NT2/D1 (cell line): ENCODE measurements at places on chromosomes 6 and 20.

DNA sequence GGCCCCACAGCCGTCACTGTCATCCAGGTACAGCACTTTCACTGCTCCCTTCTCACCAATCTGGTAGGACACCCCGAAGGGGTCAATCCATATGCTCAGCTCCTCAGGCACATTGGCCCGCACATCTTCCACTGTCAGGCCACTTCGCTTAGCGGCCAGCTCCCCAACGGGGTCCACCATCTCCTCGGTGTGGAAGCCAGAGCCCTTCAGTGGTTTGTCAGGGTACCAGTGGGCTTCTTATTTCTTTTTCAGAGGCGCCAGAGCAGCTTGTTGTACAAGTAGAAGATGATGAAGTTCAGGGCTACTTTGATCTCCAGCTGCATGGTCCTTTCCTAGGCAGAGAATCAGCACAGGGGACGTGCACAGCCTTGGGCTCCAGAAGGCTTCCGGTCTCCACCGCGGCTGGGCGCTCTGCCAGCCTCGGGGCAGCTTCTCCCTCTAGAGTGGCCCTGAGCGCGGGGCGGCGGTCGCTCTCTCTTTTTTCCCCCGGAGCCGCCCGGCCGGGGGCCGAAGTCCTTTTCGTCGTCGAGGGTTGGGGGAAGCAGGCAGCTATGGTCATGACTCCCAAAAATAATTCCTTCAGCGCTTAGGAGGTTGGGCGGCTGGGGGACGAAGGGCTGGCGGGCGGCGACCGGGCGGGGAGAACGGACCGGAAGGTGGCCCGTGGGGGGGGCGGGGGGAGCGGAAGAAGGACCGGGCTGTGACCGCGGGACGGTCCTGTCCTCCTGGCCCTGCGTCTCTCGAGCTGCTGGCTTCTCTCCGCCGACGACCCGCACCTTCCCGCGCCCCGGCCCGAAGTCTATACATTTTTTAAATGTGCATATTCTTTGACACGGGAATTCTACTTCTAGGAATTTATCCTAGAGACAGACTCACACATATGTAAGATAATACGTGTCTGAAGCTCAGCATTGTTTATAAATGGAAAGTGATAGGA, 6.5 kb upstream of the ZSCAN9 start:
- no peak for DNase-seq

DNA sequence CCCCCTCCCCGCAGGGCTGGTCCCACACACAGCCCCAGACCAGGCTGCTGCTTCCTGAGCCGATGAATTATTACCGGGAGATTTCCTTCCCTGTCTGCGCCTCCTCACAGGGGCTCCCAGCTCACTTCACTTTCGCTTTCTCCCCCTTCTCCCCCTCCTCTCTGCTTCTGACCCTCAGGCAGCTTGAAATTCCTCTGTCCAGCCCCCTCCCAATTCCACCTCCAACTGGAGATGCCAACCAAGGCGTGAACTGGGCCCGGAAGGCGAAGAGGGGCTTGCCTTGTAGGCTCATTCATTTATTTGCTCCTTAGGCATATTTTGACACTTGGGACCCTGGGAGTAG, 1.7 kb upstream of the TCF15 start:
- DNase-seq = no peak

DNA sequence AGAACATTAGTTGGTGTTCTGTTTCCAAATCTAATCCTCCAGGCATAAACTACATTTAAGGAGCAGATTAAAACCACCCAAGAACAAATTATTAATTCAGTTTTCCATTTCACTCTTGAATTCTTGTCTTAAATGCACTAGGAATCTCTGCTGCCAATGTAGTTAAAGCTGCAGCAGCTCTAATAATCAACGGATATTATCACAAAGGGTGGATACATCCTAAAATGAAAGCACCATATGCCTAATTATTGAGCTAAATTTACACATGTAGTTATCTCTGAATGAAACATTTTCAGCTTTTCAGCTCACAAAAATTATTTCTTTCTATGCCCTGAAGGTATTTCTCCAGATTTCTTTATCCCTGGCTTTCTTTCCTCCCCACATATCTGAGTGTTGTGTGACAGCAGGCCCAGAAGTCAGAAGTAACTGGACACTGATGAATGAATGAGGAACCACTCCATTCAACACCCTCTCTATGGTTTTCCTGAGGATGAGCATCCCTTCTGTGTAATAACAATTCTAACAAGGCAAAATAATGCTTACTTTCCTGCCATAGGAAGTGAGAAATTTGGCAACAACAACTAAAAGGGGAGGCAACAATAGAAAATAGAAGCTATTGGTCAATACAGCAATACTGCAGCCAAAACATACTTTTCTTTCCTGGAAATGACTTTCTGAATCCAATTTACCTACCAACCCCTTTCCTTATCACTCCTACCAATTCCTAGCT, 14.9 kb downstream of the MAN1A1 start:
- DNase-seq = no peak

DNA sequence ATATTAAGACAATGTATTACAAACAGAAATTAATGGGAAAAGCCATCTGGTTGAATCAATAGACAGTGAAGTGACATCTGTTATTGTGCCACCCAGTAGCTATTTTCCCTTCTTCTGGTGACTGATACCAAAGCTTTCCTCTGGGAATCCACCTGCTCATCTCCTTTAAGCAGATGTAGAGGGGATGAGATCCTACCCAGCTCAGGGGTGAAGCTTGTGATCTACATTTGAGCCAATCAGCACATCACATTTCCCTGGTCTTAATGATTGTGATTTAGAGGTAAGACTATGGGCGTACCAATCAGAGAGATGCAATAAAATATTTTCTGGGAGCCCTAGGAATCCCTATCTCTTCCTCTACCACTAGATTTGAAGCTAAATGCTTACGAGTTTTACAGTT, 782.9 kb downstream of the PTPRT start:
- no peak for DNase-seq

DNA sequence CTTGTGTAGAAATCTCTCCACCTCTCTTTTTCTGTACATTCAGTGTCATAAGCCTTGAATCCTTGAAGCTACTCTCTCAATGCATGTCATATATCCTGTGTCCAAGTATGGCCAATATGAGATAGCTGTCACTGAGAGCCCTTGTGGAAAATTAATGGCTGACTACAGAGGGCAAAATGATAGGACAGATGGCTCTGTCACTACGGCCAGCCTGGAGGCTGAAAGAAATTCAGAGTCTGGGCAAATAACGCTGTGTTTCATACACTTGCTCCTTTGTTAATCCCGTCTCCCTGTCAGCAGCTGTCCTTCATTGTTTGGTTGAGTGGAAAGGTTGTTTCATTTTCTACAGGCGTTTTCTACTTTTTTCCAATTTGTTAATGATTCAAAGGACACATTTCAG, 70.4 kb upstream of the VGLL2 start:
- no peak for DNase-seq

DNA sequence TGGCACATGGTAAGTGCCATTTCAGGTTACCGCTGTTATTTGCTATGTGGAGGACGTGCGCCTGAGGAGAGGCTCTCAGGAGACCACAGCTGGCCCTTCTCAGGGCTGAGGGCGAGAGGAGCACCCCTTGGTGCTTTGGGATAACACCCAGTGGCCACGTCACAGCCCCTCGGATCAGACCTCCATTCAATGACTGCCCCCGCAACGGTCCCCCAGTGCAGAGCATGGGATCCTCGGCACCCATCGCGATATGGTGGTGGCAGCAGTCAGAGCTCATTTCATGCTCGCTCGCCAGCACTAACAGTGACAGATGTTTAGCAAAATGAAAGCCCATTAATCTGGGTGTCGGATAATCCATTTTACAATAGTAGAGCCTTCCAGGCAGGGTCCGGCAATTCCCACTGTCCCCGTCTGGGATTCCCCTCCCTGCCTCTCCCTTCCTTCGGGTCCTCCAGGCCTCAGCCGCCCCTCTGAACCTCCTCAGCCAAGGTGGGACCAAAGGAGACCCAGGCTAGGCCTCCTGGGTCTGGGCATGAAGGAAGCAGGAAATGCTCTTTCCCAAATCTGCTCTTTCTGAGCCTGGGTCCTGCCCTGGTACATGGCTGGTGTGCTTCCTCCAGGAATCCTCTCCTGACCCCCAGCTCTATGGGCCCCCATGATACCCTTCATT, 117.1 kb downstream of the GRM4 start:
- DNase-seq = no peak

- DNase-seq = no peak
Observed at GRCh38 chr6:152167641-152168603, 360.4 kb downstream of the ESR1 start.

- DNase-seq = no peak
Observed at GRCh38 chr6:155687645-155688044, 232.0 kb upstream of the NOX3 start.

GRCh38 chr6:167678102-167679101, 148.3 kb upstream of the AFDN start:
- no peak for DNase-seq

DNA sequence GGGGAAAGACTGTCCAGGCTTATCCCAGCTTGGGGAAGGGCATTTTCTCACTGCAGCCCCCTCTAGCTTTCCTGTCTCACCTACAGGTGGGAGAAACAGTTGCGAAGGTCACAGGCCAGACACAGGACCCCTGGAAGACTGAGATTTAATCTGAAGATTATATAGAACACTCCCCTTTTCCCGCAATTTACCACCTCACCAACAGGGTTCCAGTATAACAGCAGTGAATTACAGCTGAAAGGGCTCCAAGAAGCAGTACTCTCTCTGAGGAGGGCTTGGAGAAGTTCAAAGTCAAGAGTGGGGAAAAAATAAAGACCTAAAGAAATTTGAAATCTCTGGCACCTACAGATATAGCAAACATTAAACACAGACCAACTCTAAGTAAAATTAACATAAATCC, 111.9 kb downstream of the ANKRD60 start:
- DNase-seq = no peak

DNA sequence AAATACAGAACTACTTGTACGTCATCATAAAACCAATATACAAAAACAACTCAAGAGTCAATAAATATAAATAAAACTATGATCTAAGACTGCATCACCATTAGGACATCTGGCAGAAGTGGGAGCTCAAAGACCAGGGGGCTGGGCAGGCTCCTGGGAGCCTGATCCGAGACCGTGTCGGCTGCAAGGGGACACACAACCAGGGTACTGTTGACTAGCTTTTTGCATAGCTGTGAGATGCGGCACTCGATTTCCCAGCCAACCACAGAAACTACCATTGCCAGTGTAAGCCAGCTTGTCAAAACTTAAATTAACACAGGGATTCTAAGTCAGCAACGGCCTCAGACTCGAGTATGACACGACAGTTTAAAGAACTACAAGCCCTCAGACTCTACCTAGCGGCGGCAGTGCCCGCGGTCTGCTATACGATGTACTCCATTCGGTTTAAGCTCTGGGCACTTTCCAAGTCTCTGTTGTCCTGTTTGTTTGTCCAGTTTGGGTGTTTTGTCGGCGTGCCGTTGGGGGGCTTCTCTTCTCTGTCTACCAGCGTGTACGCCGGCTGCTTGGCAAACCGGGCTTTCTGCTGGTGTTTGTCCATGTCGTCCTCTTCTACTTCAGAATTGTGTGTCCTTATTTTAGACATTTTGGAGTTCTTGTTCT, 34.6 kb downstream of the JAG1 start:
- DNase-seq = no peak

GRCh38 chr6:144013486-144013909, 5.4 kb upstream of the PLAGL1 start:
- DNase-seq = peak; percentile 54

DNA sequence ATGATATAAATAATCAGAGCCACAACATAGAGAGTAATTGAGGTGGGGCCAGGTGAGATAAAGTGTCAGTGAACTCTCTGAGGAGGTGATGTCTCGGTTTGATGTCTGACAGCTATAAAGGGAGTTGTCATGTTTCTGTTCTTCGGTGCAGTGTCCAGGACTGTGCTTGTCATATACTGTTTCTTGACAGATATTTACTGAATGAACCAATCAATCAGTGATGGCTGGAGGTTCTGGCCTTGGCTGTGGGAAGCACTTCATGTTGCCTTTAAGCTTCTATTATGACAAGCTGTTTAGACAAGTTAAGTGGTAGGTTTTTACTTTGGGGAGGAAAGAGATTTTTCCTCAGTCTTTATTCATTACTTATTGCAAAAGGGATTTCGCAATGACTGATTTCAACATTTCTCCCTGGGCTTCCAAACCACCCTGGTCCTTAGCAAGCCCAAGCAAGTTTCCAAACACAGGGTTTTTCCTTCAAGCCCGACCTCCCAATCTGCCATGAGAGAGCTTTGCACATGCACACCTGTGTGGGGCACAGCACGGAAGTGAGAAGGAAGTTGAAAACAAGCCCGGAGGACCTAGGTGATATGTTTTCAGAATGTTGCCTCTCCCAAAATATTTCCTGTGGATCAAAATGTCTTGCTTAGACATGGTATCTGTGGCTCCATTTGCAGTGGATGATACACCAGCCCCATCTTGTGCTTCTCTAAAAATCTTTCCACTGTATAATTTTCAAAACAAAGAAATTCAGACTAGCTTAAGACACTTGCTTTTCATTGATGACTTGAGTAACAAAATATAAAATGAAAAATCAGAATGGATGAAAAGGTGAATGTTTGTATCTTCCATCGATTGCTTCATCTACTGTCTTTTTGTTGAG, 567.3 kb upstream of the BTBD3 start:
- no peak for DNase-seq

DNA sequence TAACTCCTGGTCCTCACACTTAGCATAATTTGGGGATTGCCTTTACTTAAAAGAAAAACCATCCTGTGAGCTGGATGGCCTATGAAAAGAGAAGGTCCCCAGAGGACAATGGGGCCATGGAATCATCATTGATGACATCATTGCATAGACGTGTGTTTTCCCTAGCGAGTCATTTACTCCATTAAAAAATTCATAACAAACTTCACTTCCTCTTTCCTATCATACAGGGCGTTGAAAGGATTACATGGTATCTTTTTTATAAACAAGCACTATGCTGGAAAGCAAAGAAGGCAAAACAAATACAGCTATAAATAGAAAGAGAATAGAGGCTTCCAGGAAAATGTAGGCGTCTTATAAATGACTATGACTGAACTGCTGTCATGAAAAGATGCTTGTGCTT, 11.3 kb upstream of the COL12A1 start:
- DNase-seq = no peak

- no peak for DNase-seq
Observed at GRCh38 chr20:17732907-17733521, 33.2 kb downstream of the BANF2 start.

DNA sequence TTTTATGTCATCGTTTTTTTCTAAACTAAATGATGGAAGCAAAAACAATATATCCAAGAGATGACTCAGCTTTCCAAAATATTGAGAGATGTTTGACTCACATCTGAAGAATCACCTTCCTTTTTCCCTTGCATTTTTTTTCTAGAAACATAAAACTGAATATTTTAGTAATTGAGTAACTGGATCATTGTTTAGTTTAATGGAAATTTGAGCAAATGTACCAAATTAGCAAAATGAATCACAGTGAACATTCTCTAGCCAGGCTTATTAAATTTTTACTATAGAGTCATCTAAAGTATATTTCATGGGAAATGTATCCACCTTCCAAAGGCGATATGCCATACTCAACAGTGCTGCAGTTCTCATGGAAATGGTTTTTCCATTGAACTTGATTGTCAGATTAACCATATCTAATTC, 145.5 kb downstream of the TENT5A start:
- DNase-seq = no peak
